ENCODE measurements at places on chromosomes 5 and 9.

- peak; percentile 90 for DNase-seq
Observed at GRCh38 chr9:34701023-34701768, 8.7 kb downstream of the CCL21 start.

DNA sequence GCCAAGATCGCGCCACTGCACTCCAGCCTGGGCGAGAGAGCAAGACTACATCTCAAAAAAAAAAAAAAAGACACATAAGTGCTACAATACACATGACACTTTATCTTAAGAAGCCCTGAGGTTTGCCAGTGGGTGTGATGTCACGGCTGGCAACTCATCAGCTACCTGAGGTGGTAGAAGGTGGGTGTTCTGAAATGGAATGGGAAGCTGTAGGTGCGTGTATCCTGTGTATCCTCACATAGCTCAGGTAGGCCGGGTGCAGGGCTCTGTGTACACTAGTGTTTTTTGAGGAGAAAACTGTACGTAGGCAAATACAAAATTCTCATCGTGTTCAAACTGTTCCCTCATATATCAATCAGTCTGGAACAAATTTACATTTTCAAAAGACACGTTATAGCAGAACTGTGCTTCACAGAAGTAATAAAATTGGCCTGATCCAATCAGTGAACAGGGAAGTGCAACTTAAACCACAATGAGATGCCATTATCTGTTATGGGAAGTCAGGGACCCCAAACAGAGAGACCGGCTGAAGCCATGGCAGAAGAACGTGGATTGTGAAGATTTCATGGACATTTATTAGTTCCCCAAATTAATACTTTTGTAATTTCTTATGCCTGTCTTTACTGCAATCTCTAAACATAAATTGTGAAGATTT is 10.4 kb downstream of the BICD2 start:
- peak; percentile 37 for DNase-seq

DNA sequence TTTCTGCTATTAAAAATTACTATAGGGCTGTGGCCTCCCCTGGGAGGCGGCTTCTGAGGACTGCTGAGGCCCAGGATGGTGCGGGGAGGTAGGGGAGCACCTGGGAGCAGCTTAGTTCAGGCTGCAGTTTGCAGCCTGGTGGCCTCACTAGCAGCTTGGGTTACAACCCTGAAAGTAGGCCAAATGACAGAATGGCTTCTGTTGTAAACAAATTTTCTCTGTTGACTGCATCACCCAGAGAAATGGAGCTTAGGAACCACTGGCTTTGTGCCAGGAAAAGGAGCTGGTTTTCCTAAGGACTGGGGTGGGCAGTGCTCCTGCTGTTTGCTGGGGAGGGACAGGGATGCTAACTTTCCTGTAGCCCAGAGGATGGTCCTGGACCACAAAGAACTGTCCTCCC is 130.3 kb downstream of the ENTREP1 start:
- DNase-seq, result no peak

GRCh38 chr9:19701991-19702390 is 86.8 kb downstream of the SLC24A2 start:
- no peak for DNase-seq

DNA sequence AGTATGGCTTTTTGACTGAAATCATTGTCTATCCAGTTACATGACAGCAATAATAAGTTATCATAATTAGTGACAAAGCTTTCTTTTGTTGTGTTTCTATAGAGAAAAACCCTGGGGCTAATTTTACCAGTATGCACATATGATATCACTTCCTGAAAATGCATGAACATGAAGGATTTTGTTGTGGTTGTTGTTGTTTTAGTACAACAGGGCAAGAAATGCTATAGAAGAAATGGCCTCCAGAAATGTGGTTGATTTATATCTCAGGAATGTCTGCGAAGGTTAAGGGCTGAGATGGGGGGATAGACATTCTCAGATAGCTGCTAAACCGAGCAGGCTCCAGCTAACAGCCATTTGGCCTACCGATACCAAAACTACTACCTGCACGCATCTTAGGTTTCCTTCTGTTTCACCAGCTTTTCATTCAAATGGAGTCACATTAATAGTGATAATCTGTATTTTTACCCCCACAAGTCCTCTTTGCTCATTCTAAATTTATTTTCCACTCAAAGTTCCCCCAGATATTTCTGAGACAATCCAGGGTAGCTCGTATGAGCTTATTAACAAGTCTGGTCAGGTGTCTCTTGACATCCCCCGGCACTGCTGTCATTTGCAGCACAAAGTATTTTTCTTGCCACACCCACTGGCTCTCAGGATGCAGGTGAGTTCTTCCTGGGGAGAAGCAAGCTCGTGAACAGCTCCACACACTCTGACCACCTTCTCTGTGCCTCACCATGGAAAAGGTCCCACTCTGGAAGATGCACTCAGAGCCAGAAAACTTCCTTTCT is 232.4 kb upstream of the GAS1 start:
- DNase-seq, result no peak

GRCh38 chr5:157713830-157714595 is 17.2 kb upstream of the THG1L start:
- DNase-seq, result no peak

GRCh38 chr5:115940080-115940810 is 22.0 kb upstream of the LVRN start:
- DNase-seq, result no peak

DNA sequence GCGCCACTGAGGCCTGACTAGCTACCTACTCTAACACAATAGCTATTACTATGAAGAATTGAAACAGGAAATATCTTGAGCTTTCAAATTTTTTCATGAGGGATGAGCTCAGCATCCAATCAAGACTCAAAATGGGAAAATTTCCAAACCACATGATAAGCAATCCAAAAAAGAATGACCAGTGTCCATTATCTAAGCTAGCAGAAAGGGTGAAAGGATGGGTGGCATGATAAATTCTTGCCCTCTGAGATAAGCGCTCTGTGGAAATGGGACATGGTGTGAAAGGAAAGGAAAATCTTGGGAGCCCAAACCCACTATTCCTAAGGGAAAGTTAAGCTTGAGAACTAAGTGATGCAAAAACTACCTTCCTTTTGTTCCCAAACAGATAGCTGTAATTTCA is 170.2 kb upstream of the NREP start:
- DNase-seq, result no peak

DNA sequence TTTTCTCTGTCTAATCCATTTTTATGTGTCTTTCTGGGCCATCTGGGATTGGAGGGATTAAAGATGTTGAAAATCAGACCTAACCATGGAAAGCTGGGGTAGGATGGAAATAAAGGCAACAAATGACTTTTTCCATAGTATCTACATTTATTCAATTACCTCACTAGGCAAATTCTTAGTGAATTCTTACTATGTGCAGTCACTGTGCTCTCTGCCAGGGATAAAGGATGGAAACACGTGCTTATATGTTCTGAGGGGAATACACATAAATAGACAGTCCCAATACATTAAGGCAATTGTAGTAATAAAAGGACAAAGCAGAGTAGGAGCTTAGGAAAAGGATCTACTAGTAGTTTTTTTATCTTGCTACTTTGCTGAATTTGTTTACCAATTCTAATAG is 214.2 kb downstream of the PRR16 start:
- no peak for DNase-seq

- DNase-seq, result no peak
Observed at GRCh38 chr9:129898185-129898584, 62.9 kb downstream of the USP20 start.

DNA sequence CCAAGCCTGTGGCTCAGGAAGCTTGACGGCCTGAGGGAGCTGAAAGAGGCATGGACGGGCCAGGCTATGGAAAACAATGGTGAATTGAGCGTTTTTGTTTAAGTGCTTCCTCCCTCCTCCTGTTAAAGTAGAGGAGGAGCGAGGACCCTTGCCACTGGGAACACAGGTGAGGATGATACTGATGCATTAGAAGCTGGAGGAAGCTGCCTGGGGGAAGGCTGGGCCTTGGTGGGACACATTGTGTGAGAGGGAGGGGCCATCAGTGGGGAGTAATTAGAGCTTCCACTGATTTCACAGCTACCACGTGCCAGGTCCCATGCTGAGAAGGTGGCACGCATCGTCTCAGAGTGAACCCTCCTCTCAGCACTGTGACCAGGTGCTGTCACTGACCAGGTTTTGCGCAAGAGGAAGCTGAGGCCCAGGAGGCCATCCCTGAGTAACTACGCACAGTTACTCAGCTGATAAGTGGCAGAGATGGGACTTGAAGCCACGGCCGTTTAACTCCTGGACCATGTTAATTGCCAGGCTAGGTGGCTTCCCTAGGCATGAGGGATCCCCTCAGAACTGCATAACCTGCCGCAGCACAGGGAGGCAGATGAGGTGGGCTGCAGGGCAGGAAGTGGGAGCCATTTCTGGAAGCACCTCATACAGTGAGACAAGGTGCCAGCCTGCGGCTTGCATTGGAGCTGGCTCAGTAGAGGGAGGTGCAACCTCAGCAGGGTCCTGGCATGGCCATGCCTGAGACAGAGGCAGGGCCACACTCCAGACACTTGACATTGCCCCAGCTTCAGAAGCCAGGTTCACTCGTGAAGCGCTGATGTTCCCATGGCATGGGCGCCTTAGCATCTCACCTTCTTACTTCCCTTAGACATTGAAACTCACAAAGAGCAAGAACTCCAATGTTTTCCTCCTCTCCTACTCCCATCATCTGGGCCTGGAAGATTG is 195.3 kb upstream of the MVB12B start:
- no peak for DNase-seq

GRCh38 chr5:138179277-138179857 is 455 bp downstream of the KIF20A start:
- no peak for DNase-seq

GRCh38 chr9:83501565-83501964 is 36.6 kb downstream of the FRMD3 start:
- DNase-seq, result no peak

GRCh38 chr9:109856785-109857184 is 76.8 kb downstream of the PALM2AKAP2 start:
- DNase-seq, result no peak

Data from suprapubic skin (tissue), 4 donors.